ENCODE measurements at places on chromosomes 7 and 10.

DNA sequence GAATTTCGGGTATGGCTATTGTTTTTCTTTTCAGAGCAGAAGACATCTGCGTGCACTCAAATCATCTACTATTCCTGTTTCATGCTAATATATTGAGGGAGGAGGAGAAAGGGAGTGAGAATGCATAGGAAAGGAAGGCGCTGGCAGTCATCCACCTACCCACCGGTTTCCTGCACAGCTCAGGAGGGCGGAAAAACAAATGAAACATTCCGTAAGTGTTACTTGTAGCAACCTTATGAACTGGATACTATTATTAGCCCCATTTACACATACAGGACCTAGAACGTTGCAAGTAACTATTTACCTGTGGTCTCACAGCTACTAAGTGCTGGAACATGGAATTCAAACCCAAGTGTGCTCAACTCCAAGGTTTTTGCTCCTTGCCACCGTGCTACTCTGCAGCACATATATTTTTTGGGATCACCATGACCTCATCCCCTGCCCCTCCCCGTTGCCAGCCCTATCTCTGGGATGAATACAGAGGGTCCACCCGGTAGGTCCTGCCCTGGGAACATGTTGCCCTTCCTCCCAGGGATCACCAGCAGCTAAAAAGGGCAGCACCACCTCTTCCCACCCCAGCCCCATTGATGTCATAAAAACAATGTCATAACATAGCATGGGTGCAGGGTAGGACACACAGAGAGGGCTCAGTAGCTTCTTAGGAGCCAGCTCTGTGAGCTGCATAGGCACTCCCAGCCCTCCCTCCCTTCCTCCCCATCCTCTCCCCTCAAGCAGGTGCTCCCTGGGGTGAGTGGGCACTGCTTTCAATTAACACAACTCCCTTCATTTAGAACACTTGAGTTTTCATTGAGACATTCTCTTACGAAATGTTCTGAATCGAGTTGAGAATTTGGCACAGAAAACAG is 16.9 kb downstream of the GFRA1 start:
- no peak for DNase-seq

- DNase-seq, result no peak
Measured at GRCh38 chr7:32163896-32164295, 93.7 kb upstream of the PDE1C start.

DNA sequence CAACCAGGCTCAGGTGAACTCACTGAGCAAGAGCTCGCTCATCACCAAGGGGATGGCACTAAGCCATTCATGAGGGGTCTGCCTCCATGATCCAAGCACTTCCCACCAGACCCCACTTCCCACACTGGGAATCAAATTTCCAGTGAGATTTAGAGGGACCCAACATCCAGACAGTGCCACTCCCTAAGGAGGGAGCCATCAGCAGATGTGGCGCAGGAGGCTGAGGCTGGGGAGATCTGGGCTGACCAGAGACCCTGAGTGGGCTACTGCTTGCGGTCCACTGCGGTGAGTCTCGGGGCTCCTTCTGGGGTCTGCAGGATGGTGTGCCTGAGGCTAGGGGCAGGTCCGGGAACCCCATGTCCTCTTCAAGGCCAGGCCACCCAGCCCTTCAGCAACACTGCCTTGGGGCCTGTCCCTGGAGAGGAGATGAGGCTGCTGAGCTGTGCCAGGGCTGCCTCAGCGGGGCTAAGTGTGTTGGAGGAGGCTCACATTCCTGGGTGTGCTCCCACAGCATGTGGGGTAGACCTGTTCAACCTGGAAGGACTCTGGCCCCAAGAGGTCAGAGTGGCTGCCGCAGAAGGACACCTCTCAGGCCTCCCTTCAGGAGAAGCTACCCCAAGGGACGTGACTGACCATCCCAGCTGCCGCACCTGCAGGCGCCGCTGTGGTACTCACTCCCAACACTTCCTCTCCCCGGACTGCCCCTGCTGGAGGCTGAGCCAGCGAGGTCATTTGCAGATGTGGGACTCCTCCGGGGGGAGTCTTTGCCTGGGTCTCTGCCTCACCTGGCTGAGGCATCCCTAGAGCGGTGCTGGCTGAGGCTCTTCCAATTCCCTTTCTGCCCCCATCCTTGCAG is 22.3 kb upstream of the PCBD1 start:
- no peak for DNase-seq

DNA sequence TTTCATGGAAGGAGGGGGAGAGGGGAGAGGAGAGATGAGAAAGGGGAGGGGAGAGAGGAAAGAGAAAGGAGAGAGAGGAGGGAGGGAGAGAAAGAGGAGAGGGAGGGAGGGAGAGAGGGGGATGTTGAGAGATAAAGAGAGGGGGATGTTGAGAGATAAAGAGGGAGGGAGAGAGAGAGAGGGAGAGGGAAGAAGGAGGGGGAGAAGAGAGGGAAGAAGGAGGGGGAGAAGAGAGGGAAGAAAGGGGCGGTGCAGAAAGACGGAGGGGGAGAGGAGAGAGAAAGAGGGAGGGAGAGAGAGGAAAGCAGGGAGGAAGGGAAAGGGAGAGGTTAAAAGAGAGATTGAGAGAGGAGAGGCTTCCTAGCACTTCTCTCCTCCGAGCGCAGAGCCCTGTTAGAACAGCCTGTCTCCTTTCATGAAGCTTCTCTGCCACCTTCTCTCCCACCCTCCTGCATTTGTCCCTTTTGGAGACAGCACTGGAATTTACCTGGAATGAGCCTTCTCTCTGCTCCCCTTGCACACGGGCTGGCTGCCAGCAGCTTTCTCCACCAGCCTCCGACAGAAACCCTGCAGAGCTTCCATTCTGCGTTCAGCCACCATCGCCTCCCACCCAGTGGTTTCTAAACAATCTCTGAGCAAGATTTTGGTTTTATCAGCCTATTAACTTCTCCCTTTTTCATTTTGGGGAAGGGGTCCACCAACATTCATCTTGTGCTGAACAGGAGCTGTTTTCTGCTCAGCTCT is 74.0 kb upstream of the CARD11 start:
- no peak for DNase-seq

- DNase-seq, result peak; percentile 91
Measured at GRCh38 chr7:74272305-74273038, 16.7 kb upstream of the CLIP2 start.

DNA sequence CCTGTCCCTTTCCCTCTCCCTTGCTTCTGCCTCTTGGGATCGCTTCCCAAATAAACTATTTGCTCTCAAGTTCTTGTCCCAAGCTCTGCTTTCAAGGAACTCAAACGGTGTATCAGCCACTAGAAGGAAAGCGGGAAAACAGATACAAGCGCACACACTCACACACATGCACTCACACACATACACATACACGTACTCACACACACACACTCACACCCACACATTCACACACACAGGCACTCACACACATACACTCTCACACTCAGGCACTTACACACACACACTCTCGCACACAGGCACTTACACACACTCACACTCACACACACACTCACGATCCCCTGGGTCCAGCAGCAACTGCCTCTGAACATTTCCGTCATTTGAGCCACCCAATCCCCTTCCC is 121.9 kb downstream of the RAB11FIP2 start:
- no peak for DNase-seq

- no peak for DNase-seq
Measured at GRCh38 chr10:124032087-124032935, 61.1 kb downstream of the CHST15 start.

- no peak for DNase-seq
Measured at GRCh38 chr10:83214136-83214535, 925.2 kb upstream of the GHITM start.
